ENCODE measurements at places on chromosomes 3 and 15. TPM values are rescaled to one million over a fixed set of nuclear protein-coding genes. Genes with fewer than 3 reads are reported as not detected.

RGMA gene
- not detected for total RNA-seq

GOLGA8Q gene
- 5.5 TPM for total RNA-seq

TIMP4 gene
- not detected for total RNA-seq

- peaks cover 2% of the 10 kb centered on the region for H3K4me1 ChIP-seq
- peaks cover 8% of the 10 kb centered on the region for H3K27me3 ChIP-seq
- no peaks in the 10 kb centered on the region for H3K36me3 ChIP-seq
- no peak for DNase-seq
- H3K4me3 ChIP-seq, result no peak overlapping the region
These were observed 92.8 kb downstream of the SRGAP3 start for GRCh38 chr3:9156604-9157003.

DNA sequence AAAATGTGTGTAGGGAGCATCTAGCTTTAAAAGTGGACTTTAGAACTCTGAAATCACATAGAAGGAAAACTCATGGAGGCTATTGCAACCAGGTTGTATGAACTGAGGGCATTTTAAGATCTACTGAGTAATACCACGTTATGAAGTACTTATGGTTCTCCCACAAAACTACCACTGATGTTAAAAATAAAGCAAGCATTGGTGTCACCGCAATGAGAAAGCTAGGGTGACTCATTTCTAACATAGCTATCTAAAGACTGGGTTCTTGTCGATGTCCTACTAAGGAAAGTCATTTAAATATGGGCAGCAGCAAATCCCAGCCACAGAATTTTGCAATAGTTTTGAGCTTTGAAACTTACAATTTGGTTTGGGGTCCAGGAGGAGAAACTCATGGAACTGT is 584.8 kb downstream of the DIPK2A start:
- H3K4me1 ChIP-seq, result no peaks in the 10 kb centered on the region
- DNase-seq, result no peak
- H3K4me3 ChIP-seq, result no peak overlapping the region
- H3K27me3 ChIP-seq, result no peaks in the 10 kb centered on the region
- no peaks in the 10 kb centered on the region for H3K36me3 ChIP-seq

DNA sequence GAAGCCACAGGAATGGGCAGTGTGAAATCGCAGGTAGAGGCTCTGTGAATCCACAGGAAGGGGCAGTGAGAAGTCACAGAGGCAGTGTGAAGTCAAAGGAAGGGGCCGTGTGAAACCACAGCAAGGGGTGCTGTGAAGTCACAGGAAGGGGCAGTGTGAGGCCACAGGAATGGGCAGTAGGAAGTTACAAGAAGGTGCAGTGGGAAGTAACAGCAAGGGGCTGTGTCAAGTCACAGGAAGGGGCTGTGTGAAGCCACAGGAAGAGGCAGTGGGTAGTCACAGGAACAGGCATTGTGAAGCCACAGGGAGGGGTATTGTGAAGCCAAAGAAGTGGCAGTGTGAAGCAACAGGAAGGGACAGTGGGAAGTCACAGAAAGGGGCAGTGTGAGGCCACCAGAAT is 34.1 kb downstream of the GASK1A start:
- no peak for DNase-seq
- no peak overlapping the region for H3K4me3 ChIP-seq
- H3K36me3 ChIP-seq, result peaks cover 5% of the 10 kb centered on the region
- H3K4me1 ChIP-seq, result peaks cover 2% of the 10 kb centered on the region
- H3K27ac ChIP-seq, result no peak overlapping the region

DNA sequence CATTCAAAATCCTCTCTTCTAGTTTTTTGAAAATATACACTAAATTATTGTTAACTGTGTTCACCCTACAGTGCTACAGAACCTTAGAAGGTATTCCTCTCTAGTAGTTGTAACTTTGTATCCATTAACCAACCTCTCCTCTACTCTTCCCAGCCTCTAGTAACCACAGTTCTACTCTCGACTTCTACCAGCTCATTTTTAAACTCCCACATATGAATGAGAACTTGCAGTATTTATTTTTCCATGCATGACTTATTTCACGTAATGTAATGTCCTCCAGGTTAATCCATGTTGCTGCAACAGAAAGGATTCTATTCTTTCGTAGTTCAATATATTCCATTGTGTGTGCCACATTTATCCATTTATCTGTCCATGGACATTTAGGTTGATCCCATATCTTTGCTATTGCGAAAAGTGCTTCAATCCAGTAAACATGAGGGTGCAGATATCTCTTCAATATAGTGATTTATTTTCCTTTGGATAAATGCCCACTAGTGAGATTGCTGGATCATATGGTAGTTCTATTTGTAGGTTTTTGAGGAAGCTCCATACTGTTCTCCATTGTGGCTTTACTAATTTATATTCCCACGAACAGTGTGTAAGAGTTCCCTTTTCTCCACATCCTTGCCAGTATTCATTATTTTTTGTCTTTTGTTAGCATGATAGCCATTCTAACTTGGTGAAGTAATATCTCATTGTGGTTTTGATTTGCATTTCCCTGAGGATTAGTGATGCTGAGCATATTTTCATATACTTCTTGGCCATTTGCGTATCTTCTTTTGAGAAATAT is 113.7 kb upstream of the SMAD3 start:
- DNase-seq, result no peak
- peaks cover 2% of the 10 kb centered on the region for H3K4me1 ChIP-seq
- H3K36me3 ChIP-seq, result no peaks in the 10 kb centered on the region

- no peaks in the 10 kb centered on the region for H3K4me1 ChIP-seq
- H3K27ac ChIP-seq, result no peak overlapping the region
- H3K4me3 ChIP-seq, result no peak overlapping the region
- no peaks in the 10 kb centered on the region for H3K36me3 ChIP-seq
These were observed 28.9 kb upstream of the BHLHE40 start for GRCh38 chr3:4950351-4950784.

- no peak overlapping the region for H3K4me3 ChIP-seq
- H3K27me3 ChIP-seq, result no peaks in the 10 kb centered on the region
- H3K4me1 ChIP-seq, result peaks cover 1% of the 10 kb centered on the region
- no peak for DNase-seq
- peaks cover 25% of the 10 kb centered on the region for H3K36me3 ChIP-seq
- no peak overlapping the region for H3K27ac ChIP-seq
These were observed 77.6 kb downstream of the TCF12 start for GRCh38 chr15:56996093-56996492.

All from activated CD8-positive, alpha-beta T cell treated with anti-CD3 and anti-CD28 coated beads, Interleukin-2, amount 10 ng/mL, durations not matched to agents 7 days and 5 days (primary cell).